GM23338 (cell line): ENCODE measurements at places on chromosomes 12 and 14. TPM values are rescaled to one million over a fixed set of nuclear protein-coding genes. Genes with fewer than 3 reads are reported as not detected.

Gene ATXN3
- 36.4 and 39.5 TPM in 2 replicates for total RNA-seq

Gene CLMN
- 5.2 and 5.7 TPM in 2 replicates for total RNA-seq

Gene IQSEC3
- total RNA-seq: 2.1 and 3.8 TPM in 2 replicates

Gene CHGA
- total RNA-seq: 13.9 and 20.9 TPM in 2 replicates

Gene PLEKHG7
- total RNA-seq: not detected in 2 replicates

Gene NCKAP5L
- 30.0 and 37.0 TPM in 2 replicates for total RNA-seq

Gene TULP3
- total RNA-seq: 17.5 and 18.8 TPM in 2 replicates

Gene OTUB2
- total RNA-seq: 4.1 and 4.4 TPM in 2 replicates

Gene MGST1
- 297 and 354 TPM in 2 replicates for total RNA-seq

Gene NTF3
- total RNA-seq: 2.4 TPM in 1 of 2 replicates, not detected in the other

Gene IFNG-AS1
- total RNA-seq: not detected in 2 replicates

Gene JAG2
- total RNA-seq: 9.6 and 10.3 TPM in 2 replicates

GRCh38 chr14:100025111-100025510, 40.1 kb upstream of the EVL start:
- H3K36me3 ChIP-seq: no peaks in the 10 kb centered on the region
- peaks cover 4% of the 10 kb centered on the region; the same call in 1 of the 2 replicates for H3K27me3 ChIP-seq
- H3K4me3 ChIP-seq: no peak overlapping the region
- H3K27ac ChIP-seq: no peak overlapping the region
- no peaks in the 10 kb centered on the region; the same call in 1 of the 2 replicates for H3K4me1 ChIP-seq

GRCh38 chr14:97218691-97219430, 421.7 kb downstream of the VRK1 start:
- H3K27me3 ChIP-seq: peaks cover 12% of the 10 kb centered on the region
- H3K36me3 ChIP-seq: no peaks in the 10 kb centered on the region
- H3K4me1 ChIP-seq: peaks cover 26% of the 10 kb centered on the region
- peak; percentile 77 for DNase-seq
- H3K27ac ChIP-seq: peak overlapping the region; percentile 57; the same call in 1 of the 2 replicates

DNA sequence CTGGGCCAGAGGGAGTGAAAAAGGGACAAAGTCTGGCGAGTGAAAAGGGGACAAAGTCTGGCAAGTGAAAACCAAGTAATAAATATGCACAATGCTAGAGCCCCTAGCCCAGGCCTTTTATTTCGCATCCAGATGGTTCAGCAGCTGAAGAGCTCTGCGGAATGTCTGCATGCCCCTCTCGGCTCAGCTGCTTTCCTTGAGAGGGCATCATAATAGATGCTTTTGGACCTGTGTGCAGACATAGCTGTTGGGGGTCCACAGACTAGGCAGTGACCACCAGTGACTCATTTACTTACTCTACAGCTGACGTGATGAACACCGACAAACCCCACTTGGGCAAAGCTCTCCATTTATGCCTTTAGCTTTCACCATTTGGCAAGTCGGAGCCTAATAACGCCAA, 4.3 kb downstream of the NIN start:
- no peaks in the 10 kb centered on the region for H3K36me3 ChIP-seq
- H3K27ac ChIP-seq: no peak overlapping the region
- H3K4me3 ChIP-seq: no peak overlapping the region
- peaks cover 46% of the 10 kb centered on the region for H3K4me1 ChIP-seq

DNA sequence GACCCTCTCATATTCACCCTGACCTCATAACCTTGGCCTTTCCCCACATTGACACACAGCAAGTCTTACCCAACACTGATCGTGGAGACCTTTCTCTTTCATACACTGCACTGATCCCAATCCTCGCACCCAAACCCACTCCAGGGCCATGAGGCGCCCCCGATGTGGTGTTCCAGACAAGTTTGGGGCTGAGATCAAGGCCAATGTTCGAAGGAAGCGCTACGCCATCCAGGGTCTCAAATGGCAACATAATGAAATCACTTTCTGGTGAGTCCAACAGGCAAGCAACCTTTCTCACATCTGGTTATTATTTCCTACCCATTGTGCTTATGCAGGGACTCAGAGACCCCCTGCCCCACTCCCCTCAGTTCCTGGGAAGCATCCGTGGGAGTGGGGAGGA, 5.4 kb downstream of the MMP14 start:
- H3K36me3 ChIP-seq: no peaks in the 10 kb centered on the region; the same call in 1 of the 2 replicates
- DNase-seq: no peak
- no peak overlapping the region for H3K4me3 ChIP-seq
- peaks cover 14% of the 10 kb centered on the region; the same call in 1 of the 2 replicates for H3K4me1 ChIP-seq
- H3K27ac ChIP-seq: no peak overlapping the region
- no peaks in the 10 kb centered on the region for H3K27me3 ChIP-seq

- no peaks in the 10 kb centered on the region for H3K4me1 ChIP-seq
- H3K36me3 ChIP-seq: no peaks in the 10 kb centered on the region
- H3K27me3 ChIP-seq: no peaks in the 10 kb centered on the region
- H3K27ac ChIP-seq: no peak overlapping the region
Measured at GRCh38 chr12:27207615-27208413, 36.3 kb upstream of the STK38L start.

DNA sequence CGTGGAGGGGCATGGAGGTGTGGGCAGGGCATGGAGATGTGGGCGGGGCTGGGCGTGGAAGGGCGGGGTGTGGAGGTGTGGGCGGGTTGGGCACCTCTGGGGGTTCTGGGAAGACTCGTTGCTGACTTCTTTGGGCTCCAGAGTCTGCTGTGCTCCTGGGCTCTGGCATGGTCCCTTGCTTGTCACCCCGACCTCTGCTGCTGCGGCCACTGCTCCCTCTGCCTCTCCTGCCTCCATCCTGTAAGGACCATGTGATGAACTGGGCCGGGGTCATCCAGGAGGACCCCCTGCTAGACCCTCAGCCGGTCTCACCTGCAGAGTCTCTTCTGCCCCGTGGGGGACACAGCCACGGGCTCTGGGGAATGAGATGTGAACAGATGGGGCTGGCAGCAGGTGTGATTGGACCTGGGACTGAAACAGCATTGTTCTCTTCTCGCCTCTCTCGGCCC, 15.3 kb downstream of the NOC4L start:
- no peak overlapping the region for H3K27ac ChIP-seq
- no peaks in the 10 kb centered on the region for H3K27me3 ChIP-seq
- H3K4me3 ChIP-seq: no peak overlapping the region

DNA sequence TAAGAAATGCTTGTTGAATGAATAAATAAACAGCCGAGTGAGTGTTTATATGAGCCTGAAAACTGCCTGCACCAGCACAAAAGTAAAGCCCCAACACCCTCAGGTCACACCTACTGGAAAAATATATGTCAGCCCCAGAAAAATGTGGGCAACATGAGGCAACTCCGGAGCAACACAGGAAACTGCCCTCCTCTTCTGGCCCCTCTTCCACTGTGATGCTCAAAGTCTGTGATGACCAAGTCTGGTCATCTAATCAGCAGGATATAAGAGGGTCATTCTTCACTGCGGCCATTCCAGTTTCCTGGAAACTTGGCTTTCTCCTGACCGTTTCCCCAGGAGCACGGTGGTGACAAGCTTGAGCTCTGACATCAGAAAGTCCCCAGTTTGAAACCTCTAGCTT, 159.6 kb upstream of the PZP start:
- no peaks in the 10 kb centered on the region for H3K36me3 ChIP-seq
- H3K27me3 ChIP-seq: no peaks in the 10 kb centered on the region
- H3K27ac ChIP-seq: no peak overlapping the region
- H3K4me1 ChIP-seq: peaks cover 26% of the 10 kb centered on the region
- H3K4me3 ChIP-seq: no peak overlapping the region

DNA sequence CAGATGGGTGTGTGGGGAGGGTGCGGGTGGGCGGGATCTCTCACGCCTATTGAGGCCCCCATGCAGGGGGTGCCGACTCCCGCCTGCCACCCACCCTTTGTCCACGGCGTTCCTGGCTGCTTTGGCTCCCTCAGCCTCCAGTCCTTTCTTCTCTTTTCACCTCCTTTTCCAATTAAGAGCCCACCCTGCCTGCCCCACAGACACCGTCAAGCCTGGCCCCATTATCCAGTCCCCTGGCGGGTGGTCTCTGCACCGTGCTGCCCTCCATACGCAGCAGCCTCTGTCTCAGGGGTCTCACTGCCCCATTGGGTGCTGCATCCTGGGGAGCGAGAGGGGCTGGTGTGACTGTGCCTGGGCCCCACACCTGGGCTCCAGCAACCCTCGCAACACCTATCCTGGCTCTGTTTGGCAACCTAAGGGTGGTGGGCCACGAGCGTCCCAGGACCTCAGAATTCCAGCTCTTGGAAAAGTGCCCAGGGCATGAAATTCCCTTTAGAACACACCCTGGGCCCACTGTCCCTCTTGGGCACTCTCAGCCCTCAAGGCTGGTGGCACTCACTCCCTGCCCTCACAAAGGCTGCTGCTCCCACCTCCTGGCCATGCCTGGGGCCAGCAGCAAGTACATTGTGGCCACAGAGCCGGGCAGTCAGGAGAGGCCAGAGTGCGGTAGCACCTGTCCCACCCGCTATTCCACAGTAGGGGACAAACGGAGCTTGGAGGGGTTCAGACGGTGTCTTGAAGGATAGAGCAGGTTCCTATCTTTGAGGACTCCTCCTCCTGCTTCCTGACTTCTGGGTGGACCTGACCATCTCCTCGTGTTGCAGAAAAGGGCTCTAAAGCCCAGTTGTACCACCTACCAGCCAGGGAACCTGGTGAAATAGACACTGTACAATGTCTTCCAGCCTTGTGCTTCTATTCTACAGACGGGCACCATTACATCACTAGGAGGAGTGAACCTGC, 114.1 kb downstream of the KIF26A start:
- no peaks in the 10 kb centered on the region for H3K4me1 ChIP-seq
- no peaks in the 10 kb centered on the region for H3K36me3 ChIP-seq
- H3K27me3 ChIP-seq: no peaks in the 10 kb centered on the region
- DNase-seq: no peak
- no peak overlapping the region for H3K27ac ChIP-seq

DNA sequence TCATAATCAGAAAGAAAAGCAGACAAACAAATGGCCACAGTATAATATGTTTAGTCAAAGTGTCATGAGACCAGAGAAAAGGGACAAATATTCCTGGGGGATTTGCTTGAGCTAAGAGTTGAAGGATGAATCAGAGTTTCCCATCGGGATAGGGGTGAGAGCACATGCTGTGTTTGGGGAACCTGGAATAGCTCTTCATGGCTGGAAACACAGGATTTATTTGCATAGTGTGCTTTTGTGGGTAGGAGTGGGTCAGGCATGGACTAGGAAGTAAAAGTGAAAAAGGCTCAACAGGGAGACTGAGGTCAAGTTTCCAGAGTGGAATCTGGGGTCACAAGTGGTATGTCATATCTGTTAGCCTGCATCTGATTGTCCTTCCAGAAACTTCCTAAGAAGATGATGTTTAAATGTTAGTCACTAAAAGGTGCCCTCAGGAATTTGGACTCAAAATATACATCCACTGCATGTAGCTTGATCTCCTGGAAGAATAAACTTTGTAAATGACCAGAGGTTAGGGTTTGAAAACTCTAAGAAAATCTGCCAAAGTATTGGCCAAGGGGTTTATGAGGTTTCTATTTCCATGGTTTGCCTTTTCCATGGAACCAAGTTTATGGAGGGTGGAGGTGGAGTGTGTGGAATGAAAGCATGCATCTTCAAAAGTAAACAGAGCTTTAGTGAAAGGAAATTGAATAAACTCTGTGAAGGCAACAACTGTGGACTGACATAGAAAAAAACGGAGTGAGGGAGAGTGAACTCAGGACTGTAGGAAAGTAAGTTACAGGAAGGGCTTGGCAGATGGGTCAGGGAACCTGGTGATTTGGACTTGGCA, 344.6 kb downstream of the C12orf75 start:
- H3K4me3 ChIP-seq: no peak overlapping the region
- no peaks in the 10 kb centered on the region for H3K4me1 ChIP-seq
- no peaks in the 10 kb centered on the region for H3K36me3 ChIP-seq
- DNase-seq: no peak
- H3K27me3 ChIP-seq: no peaks in the 10 kb centered on the region
- no peak overlapping the region for H3K27ac ChIP-seq

- H3K27ac ChIP-seq: no peak overlapping the region
- no peak for DNase-seq
- H3K36me3 ChIP-seq: no peaks in the 10 kb centered on the region
- no peak overlapping the region for H3K4me3 ChIP-seq
- no peaks in the 10 kb centered on the region for H3K4me1 ChIP-seq
Measured at GRCh38 chr12:133264173-133264572, 28.5 kb upstream of the ANHX start.

GRCh38 chr12:97275256-97275655, 187.3 kb upstream of the RMST start:
- no peak overlapping the region for H3K27ac ChIP-seq
- no peaks in the 10 kb centered on the region for H3K36me3 ChIP-seq
- H3K4me1 ChIP-seq: peaks cover 11% of the 10 kb centered on the region
- peak overlapping the region; percentile 31; the same call in 1 of the 2 replicates for H3K4me3 ChIP-seq
- H3K27me3 ChIP-seq: no peaks in the 10 kb centered on the region
- DNase-seq: peak; percentile 36

DNA sequence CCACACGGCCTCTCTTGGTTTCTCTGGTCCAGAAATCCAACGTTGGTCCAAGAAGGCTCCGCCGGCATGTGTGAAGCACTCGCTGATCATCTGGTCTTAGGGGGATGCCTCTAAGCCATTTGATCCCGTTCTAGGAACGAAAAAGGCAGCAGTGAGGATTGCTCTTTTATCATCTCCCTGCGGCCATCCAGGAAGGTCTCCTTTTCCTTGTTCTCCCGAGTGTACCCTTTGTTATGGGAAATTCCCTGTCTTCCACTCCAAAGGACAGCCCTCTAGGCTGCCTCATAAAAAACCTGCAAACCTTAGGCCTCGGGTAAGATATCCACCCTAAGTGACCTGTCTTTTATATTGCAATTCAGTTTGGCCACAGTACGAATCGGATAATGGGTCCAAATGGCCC, 85.8 kb downstream of the TMTC3 start:
- H3K4me1 ChIP-seq: peaks cover 21% of the 10 kb centered on the region
- no peak overlapping the region for H3K4me3 ChIP-seq
- DNase-seq: peak; percentile 17
- H3K27me3 ChIP-seq: no peaks in the 10 kb centered on the region
- H3K27ac ChIP-seq: no peak overlapping the region

DNA sequence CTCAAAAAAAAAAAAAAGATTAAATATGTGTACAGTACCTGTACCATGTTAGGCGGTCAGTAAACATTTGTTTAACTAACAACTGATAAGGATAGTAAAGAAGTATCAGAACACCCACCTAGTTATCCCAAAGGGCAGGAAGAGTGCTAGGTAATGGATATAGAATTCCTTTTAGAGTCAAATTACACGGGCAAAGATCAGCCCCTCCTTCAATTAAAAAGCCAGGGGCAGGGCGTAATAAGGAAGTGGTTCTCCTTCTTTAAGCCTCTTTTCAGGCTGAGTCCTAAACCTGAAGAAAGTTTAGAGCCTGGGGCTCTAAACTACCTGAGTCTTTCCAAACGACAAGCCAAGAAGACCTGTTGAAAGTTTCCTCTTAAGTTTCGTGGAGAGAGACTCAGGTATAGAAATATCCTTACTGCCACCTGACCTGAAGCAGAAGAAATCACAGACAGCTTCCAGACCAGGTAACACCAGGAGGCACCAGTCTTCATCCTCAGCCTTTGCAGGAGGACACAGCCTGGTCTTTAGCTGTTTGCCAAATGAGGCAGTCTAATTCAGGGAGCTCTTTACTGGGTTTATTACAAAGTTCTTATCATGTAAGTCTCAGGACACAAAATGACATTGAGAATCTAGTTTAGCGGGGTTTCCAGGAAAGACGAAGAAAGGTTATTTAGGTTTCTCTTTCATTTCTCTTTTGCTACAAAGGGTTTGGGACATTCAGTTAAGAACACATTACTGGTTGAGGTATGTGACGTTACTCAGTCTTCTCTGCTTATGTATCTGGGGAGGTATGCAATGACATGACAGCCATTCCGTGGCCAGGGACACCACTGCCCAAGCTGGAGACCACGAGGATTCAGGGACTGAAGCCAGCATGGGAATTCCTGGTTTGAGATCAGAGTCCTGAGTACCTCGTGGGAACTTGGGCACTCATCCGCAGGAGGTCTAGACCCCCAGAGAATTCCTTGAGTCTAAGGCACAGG, at the start of gene BCL2L14:
TSS of gene BCL2L14 (plus strand) at position 266 of the 983 bp plus-strand sequence. CDS start 8,367 bp downstream, outside the sequence.
- H3K27ac ChIP-seq: peak within 1 kb of the TSS; percentile 45; the same call in 1 of the 2 replicates
- H3K4me1 ChIP-seq: peaks cover 6% of the 10 kb centered on the region
- no peak within 1 kb of the TSS for H3K4me3 ChIP-seq
- no peak for DNase-seq
- H3K27me3 ChIP-seq: no peaks in the 10 kb centered on the region
